ENCODE measurements at places on chromosomes 7 and 10.

- peak; percentile 5 for DNase-seq
Observed at GRCh38 chr7:22435105-22435504, 64.9 kb downstream of the STEAP1B start.

- DNase-seq: no peak
Observed at GRCh38 chr7:1457949-1458682, 1.2 kb downstream of the MICALL2 start.

DNA sequence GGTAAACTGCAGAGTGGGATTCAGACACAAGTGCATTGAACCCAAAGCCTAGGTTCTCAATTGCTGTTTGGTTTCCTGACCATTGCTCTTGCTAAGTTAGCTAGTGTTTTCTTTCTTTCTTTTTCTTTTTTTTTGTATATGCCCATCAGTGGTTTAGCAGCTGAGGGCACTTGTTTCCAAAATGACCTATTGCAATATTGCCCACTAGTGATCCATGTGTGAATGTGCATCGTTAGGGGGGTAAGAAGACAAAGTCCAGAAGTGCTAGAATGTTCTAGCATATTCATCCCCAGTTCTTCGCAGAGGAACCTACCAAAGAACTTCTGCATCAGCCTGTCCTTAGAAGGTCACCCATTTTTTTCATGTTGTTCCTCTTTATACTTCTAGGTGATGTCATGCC lies 252.8 kb upstream of the GPR26 start:
- DNase-seq: no peak

DNA sequence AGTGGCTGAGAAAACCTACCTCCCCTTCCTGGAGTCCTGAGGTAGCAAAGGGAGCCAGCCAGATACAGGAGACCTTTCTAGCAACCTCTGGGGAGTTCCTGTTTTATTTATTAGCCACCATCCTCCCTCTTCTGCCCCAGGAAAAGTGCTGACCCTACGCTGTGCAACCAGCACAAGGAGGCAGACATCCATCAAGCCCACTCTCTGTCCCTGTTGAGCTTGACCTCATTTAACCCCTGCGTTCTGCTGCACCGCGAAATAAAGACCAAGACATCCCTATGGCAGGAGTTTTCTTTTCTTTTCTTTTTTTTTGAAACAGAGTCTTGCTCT lies 25.3 kb upstream of the ANKRD2 start:
- DNase-seq: no peak

GRCh38 chr10:86535132-86535882 lies 13.7 kb upstream of the WAPL start:
- DNase-seq: peak; percentile 14

- DNase-seq: no peak
Observed at GRCh38 chr7:23473844-23474093, 3.5 kb upstream of the IGF2BP3 start.

GRCh38 chr10:13352519-13352918 lies 4.4 kb upstream of the SEPHS1 start:
- no peak for DNase-seq
